ENCODE measurements at places on chromosomes 2 and 18. TPM values are rescaled to one million over a fixed set of nuclear protein-coding genes. Genes with fewer than 3 reads are reported as not detected.

DNA sequence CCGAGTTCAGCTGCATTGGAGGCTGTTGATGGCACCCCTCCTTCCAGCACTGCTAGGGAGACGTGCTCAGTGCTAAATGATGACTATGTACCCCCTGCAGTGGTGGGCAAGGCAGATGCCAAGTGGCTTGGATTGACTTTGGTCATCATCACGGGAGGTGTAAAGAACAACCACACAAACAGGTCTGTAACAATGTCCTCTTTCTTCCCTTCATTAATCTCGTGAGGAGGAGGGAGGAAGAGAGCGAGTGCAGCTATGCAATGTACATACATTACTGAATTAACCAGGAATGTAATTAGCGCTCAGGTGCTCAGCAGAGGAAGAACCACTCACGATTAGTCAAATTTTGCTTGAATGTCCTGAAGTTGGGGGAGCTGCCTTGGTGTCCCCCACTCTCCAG, 173.9 kb upstream of the SKOR2 start:
- no peak for DNase-seq

DNA sequence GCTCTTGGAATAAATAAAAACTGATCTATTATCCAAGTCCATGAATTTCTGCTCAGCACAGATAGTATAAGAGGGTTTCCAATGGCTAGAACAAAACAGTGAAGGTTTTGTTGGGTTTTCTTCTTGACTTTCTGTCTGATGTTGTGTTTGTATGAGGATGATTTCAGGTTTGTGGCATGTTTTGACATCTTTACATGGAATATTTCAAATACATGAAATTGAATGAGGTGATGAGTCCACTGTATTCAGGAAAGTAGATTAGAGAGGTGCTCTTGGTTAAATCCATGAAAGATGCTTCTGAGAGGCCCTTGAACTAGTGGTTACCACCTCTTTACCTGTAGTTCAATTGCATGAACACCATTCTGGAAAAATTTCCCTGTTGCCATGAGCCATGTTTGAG, 84.3 kb downstream of the RAPGEF4 start:
- no peak for DNase-seq

DNA sequence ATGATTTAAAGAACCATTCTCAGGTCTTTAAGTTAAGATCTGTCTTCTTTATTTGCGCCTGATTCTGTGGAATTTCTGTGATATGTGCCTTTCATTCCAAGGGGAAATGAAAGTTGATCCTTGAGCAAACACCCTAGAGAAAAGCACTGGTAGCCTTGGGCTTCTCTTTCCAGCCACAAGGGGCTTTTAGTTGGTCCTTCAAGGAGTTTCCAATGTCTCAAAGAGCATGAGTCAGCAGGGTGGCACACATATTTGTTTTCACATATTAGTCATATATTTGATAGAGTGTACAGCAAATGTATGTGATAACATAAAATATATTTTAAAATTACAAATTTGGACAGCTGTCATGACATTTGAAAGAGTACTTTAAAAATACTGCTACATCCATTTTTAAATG, 339.5 kb downstream of the TXNL1 start:
- no peak for DNase-seq

- no peak for DNase-seq
These were observed 8.2 kb upstream of the SETBP1 start for GRCh38 chr18:44672506-44672905.

The SULT1C2 gene
- 23.3 TPM for polyA plus RNA-seq

- DNase-seq, result no peak
These were observed 142.3 kb downstream of the PIGN start for GRCh38 chr18:62044490-62045000.

- no peak for DNase-seq
These were observed 74.3 kb upstream of the MMADHC start for GRCh38 chr2:149661844-149662243.

The HAAO gene
- polyA plus RNA-seq, result 25.7 TPM

Measured in right lung (tissue), 10 donors.